ENCODE measurements at places on chromosomes 5 and 9. TPM values are rescaled to one million over a fixed set of nuclear protein-coding genes. Genes with fewer than 3 reads are reported as not detected.

The STXBP1 gene
- 85.1 TPM for total RNA-seq

The ARL14EPL gene
- not detected for total RNA-seq

The CNOT6 gene
- 8.7 TPM for total RNA-seq

The PTPRD gene
- 19.8 TPM for total RNA-seq

The ADAMTS13 gene
- 3.4 TPM for total RNA-seq

The GRM6 gene
- total RNA-seq, result not detected

The ERBIN gene
- 39.5 TPM for total RNA-seq

The INPP5E gene
- 8.0 TPM for total RNA-seq

The TRIM36 gene
- 0.12 TPM for total RNA-seq

The UBTD2 gene
- 24.0 TPM for total RNA-seq

The PDE6A gene
- not detected for total RNA-seq

The EIF4EBP3 gene
- 15.3 TPM for total RNA-seq

The SLCO6A1 gene
- total RNA-seq, result not detected

The ORM2 gene
- total RNA-seq, result not detected

The AJM1 gene
- 1.1 TPM for total RNA-seq

The SOWAHA gene
- not detected for total RNA-seq

The SPDL1 gene
- 18.7 TPM for total RNA-seq

The SHLD3 gene
- total RNA-seq, result 3.7 TPM

The PCDHGA12 gene
- 43.9 TPM for total RNA-seq

The FCN2 gene
- total RNA-seq, result not detected

The IFNK gene
- not detected for total RNA-seq

The TLX3 gene
- total RNA-seq, result not detected

The SPATA31D4 gene
- not detected for total RNA-seq

The GABRP gene
- total RNA-seq, result not detected

The MLANA gene
- total RNA-seq, result not detected
